ENCODE measurements at places on chromosomes 5 and 9. TPM values are rescaled to one million over a fixed set of nuclear protein-coding genes. Genes with fewer than 3 reads are reported as not detected.
A peak's percentile ranks its signal among the peaks of the same experiment; 100 is the strongest.

GRCh38 chr5:9188131-9188530, 357.7 kb downstream of the SEMA5A start:
- no peaks in the 10 kb centered on the region for H3K36me3 ChIP-seq
- H3K4me1 ChIP-seq, result peaks cover 3% of the 10 kb centered on the region
- H3K4me3 ChIP-seq, result no peak overlapping the region
- H3K27me3 ChIP-seq, result no peaks in the 10 kb centered on the region
- no peak overlapping the region for H3K27ac ChIP-seq
- DNase-seq, result no peak

DNA sequence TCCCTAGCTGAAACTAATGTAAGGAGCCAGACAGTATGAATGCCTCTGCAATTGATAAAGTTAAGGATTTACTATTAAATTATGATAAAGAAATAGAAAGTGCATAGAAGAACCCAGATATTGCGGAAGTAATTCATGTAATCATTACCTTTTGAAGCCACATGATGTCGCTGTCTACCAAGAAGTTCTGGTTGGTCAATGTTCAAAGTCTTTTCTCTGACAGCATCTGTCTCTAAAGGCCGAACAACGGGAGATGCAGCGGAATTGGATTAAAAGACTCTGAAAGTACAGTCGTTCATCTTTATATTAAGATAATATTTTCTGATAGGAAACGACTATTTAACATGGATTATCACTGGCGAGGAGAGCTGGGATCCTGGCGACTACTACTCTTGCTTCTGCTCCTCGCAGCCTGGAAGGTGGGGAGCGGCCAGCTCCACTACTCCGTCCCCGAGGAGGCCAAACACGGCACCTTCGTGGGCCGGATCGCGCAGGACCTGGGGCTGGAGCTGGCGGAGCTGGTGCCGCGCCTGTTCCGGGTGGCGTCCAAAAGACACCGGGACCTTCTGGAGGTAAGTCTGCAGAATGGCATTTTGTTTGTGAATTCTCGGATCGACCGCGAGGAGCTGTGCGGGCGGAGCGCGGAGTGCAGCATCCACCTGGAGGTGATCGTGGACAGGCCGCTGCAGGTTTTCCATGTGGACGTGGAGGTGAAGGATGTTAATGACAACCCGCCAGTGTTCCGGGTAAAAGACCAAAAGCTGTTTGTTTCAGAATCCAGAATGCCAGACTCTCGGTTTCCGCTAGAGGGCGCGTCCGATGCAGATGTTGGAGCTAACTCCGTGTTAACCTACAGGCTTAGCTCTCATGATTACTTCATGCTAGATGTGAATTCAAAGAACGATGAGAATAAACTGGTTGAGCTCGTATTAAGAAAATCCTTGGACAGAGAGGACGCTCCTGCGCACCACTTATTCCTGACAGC, at the start of gene PCDHA8:
Gene PCDHA8, plus strand, starts transcription at position 210 of the 985 bp plus-strand sequence. Its CDS starts 135 bp downstream, at position 345.
- H3K27me3 ChIP-seq, result no peaks in the 10 kb centered on the region
- H3K4me3 ChIP-seq, result no peak within 1 kb of the TSS
- DNase-seq, result peak; percentile 61

DNA sequence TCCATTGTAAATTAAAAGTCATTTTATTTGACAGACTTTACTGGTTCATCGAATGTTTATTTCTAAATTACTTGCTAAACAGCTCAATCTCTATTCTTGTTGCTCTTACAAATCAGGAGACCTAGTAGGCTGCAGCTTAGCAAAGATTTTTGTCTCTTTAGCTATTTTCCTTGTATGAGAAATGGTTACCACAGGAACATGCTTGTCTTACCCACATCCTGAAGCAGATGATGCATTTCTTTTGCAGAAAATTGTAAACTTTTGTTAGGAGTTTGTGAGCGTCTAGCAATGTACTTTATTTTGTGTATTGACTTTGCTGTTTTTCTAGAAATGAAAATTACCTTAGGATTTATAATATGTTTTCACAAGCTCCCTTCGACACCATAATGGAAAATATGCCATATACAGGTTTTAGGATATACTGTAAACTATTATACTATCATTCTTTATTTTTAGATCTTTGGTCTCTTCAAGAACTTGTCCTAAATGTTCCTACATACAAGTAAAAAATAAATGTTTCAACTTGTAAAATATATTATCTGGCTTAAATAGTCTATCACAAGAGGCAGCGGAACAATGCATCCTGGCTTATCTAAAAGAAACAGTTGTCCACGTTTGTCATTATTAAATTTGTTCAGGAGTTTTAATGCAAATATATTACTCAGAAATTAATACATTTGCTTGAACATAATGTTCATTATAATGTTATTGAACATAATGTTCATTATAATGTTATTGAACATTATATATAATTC, 54.1 kb downstream of the SPEF2 start:
- peaks cover 6% of the 10 kb centered on the region for H3K36me3 ChIP-seq
- H3K27me3 ChIP-seq, result no peaks in the 10 kb centered on the region
- peak overlapping the region; percentile 34 for H3K4me3 ChIP-seq

DNA sequence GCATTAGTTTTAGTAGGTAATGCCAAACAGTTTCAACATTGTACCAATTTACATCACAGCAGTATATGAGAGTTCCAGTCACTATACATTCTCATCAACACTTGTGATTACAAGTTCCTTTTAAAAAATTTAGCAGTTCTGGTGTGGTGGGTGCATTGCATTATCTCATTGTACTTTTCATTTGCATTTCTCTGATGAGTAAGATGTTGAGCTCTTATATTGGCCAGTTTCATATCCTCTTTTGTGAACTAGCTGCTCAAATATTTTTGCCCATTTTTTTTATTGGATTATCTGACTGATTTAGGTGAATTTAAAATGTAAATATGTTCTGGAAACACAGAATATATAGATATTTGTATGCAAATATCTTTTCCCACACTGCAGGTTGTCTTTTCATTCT, 160.9 kb upstream of the NR3C1 start:
- DNase-seq, result no peak
- H3K4me3 ChIP-seq, result no peak overlapping the region
- H3K27ac ChIP-seq, result no peak overlapping the region
- no peaks in the 10 kb centered on the region for H3K36me3 ChIP-seq

- peaks cover 36% of the 10 kb centered on the region for H3K4me1 ChIP-seq
- peak; percentile 89 for DNase-seq
- H3K27ac ChIP-seq, result peak overlapping the region; percentile 96
- no peaks in the 10 kb centered on the region for H3K27me3 ChIP-seq
These were observed 15.2 kb downstream of the GBGT1 start for GRCh38 chr9:133148199-133149129.

- no peaks in the 10 kb centered on the region for H3K27me3 ChIP-seq
- H3K4me1 ChIP-seq, result no peaks in the 10 kb centered on the region
- H3K36me3 ChIP-seq, result no peaks in the 10 kb centered on the region
- no peak for DNase-seq
- no peak overlapping the region for H3K27ac ChIP-seq
These were observed 23.6 kb downstream of the COL27A1 start for GRCh38 chr9:114178756-114179450.

GRCh38 chr9:76741524-76741923, 22.7 kb upstream of the PCA3 start:
- DNase-seq, result no peak
- no peak overlapping the region for H3K4me3 ChIP-seq
- peaks cover 7% of the 10 kb centered on the region for H3K4me1 ChIP-seq
- H3K36me3 ChIP-seq, result no peaks in the 10 kb centered on the region
- no peak overlapping the region for H3K27ac ChIP-seq

DNA sequence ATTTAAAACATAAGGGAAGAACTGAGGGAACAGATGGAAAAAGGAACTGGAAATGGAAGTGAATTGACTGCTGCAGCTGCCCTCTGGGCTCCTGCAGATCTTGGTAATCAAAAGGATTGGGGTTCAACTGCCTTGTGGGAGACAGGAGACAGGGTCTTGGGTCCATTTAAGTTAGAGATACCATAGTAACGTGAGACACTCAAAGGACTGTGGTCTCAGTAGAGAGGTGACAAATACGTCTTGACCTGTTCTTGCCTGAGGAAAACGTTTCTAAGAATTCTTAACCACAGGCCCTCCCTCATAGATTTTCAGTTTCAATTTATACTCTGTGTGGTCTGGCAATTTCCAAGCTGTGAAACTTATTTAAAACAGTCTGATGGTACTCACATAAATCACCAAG, 100.8 kb upstream of the DHFR start:
- peak overlapping the region; percentile 66 for H3K4me3 ChIP-seq
- peak overlapping the region; percentile 96 for H3K27ac ChIP-seq
- H3K36me3 ChIP-seq, result peaks cover 46% of the 10 kb centered on the region
- no peaks in the 10 kb centered on the region for H3K27me3 ChIP-seq
- peaks cover 70% of the 10 kb centered on the region for H3K4me1 ChIP-seq
- DNase-seq, result peak; percentile 88

DNA sequence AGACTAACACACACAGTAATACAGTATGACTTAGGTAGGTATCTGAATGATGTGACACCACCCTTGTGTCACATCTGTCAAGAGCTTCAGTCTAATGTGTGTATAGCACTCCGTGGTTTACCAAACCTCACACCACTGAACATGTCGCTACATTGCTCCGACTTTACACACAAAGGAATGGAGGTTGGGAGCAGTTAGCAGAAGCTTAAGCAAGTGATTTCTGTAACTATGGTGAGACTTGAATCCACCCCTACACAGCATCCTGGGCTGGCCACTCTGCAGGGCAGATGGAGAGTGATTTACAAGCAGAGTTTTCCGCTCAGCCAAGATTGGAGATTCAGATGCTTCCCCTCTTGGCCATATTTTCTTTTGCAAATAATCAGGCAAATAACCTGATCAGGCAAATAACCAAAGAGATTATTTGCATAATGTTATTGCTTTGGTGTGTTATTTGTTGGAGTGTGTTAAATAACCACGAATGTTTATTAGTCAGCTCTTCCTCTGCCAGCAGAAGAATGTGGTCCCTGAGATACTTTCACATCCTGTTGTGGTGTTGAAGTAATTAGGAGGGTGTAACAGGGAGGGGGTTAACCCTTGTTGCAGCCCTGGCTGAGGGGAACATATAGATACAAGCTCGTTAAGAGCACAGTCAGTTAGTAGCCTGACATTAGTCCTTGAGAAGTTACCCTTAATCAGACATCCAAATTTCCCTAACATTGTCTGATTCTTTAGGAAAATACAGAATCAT, 92.8 kb downstream of the SNX18 start:
- peak overlapping the region; percentile 78 for H3K27ac ChIP-seq
- peaks cover 25% of the 10 kb centered on the region for H3K4me1 ChIP-seq
- DNase-seq, result peak; percentile 84
- no peaks in the 10 kb centered on the region for H3K27me3 ChIP-seq
- H3K36me3 ChIP-seq, result peaks cover 7% of the 10 kb centered on the region

DNA sequence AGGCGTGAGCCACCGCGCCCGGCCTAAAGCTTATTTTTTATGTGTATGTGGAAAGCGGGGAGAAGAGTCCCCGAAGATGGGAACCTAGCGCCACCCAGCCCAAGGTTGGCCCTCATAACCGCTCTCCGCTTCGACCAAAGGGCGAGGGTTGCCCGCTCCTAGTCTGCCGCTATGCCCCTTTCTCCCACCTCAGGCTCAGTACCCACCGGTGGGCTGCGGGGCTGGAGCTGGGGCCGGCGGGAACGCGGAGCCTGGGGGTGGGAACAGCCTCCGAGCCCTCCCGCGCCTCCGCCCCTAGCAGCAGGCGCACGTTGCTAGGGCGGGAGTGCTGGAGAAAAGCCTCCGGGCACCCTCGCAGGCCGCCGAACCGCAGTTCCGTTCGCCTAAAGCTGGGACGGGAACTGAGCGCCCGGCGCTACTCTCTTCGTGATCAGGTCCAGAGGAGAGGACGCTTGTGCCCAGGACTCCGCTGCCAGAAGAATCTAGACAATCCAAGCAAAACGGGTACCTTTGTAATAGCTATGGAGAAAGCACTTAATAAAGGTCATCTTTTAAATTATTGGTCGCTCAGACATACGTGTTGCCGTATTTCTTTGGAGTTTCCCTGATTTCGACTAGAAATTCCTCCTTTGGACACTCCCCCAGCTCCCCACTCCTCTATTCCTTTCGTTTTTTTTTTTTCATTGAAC, at the start of gene WDR31:
Gene WDR31, minus strand, starts transcription at position 265 of the 689 bp plus-strand sequence. CDS start 8,253 bp downstream, outside the sequence.
- no peaks in the 10 kb centered on the region for H3K36me3 ChIP-seq
- peaks cover 43% of the 10 kb centered on the region for H3K4me1 ChIP-seq
- no peaks in the 10 kb centered on the region for H3K27me3 ChIP-seq
- H3K27ac ChIP-seq, result peak within 1 kb of the TSS; percentile 78
- DNase-seq, result peak; percentile 95

DNA sequence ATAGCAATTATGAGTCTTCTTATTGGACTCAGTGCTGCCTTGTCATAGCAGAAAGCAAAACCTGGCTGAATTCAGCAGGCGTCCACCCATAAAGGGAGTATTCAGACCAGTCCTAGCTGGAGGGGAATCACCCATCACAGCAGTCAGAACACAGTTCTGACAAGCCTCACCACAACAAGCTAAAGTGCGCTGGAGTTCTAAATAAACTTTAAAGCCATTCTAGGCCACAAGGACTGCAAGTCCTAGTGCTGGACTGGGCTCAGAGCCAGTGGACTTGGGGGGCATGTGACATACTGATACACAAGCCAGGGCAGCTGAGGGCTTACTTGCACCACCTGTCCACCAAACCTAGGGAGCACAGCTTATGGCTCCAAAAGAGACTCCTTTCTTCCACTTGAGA, 115.3 kb upstream of the PCSK5 start:
- DNase-seq, result no peak
- H3K4me1 ChIP-seq, result no peaks in the 10 kb centered on the region
- no peaks in the 10 kb centered on the region for H3K36me3 ChIP-seq
- no peak overlapping the region for H3K27ac ChIP-seq

DNA sequence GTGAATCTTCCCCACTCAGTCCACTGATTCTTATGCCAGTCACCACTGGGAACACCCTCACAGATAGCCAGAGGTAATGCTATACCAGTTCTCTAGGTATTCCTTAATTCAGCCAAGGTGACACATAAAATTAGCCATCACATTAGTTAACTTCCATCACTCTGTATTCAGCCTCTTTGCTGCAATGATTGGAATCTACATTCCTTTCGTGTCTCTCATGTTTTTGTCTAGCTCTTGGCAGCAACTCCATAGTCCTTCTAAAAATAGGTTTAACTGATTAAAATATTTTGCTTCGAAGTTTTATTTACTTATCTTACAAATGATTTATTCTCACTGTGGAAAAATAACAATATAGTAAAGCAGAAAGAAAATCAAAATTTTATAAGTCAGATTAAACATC, 19.6 kb upstream of the RNF20 start:
- H3K27me3 ChIP-seq, result peaks cover 6% of the 10 kb centered on the region
- peaks cover 4% of the 10 kb centered on the region for H3K4me1 ChIP-seq
- H3K4me3 ChIP-seq, result no peak overlapping the region
- H3K36me3 ChIP-seq, result no peaks in the 10 kb centered on the region

Gene PROB1
- 9.2 TPM for total RNA-seq

Gene TRIP13
- 47.5 TPM for total RNA-seq

Gene TMOD1
- total RNA-seq, result 0.91 TPM

Gene SCGB3A2
- not detected for total RNA-seq

Measured in activated CD4-positive, alpha-beta T cell treated with anti-CD3 and anti-CD28 coated beads, Interleukin-2, amount 10 ng/mL, durations not matched to agents 24 days and 14 days (primary cell).